ENCODE measurements at places on chromosomes 12 and 14. TPM values are rescaled to one million over a fixed set of nuclear protein-coding genes. Genes with fewer than 3 reads are reported as not detected.
A peak's percentile ranks its signal among the peaks of the same experiment; 100 is the strongest.

GRCh38 chr12:132029503-132030300, 80.0 kb downstream of the EP400 start:
- DNase-seq = no peak

Gene IL22
- total RNA-seq = not detected

Gene OTOGL
- not detected for total RNA-seq

Gene CATSPERB
- 1.1 TPM for total RNA-seq

Gene TMEM119
- not detected for total RNA-seq

Gene RPGRIP1
- total RNA-seq = not detected

GRCh38 chr14:53613404-53614253, 343.0 kb downstream of the BMP4 start:
- DNase-seq = peak; percentile 53

- no peak for DNase-seq
Measured at GRCh38 chr12:54425702-54426101, 6.6 kb upstream of the ITGA5 start.

GRCh38 chr14:93834699-93835371, 46.5 kb upstream of the PRIMA1 start:
- no peak for DNase-seq

- no peak for DNase-seq
Measured at GRCh38 chr12:6234906-6235305, 34.7 kb downstream of the CD9 start.

DNA sequence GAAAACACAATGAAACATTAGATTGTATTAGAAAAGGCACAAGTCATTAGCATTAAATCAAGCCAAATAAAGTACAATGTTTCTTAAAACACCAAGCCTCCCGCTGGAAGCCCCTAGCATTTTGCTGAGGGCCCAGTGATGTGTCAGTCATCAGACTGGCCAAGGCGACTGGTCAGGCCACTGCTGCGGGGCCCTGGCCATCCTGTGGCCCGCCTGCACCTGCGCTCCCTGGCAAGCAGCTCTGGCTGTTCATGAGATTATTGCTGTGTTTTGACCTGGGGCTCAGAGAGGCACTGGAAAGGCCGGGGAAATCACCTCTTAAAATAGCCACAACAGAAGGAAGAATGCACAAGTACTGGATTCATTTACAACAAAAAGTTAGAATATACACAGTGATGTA, 24.2 kb upstream of the AMN start:
- no peak for DNase-seq

GRCh38 chr14:30355431-30355913, 203.5 kb upstream of the G2E3 start:
- no peak for DNase-seq

Gene NUAK1
- total RNA-seq = 2.6 TPM

GRCh38 chr12:52439845-52440244, 5.7 kb upstream of the KRT75 start:
- DNase-seq = no peak
